ENCODE measurements at places on chromosomes 5 and 9. TPM values are rescaled to one million over a fixed set of nuclear protein-coding genes. Genes with fewer than 3 reads are reported as not detected.

Gene PCA3
- total RNA-seq: not detected

Gene SLCO4C1
- total RNA-seq: 0.07 TPM

Gene KCNMB1
- 0.05 TPM for total RNA-seq

Gene DAP
- 29.7 TPM for total RNA-seq

Gene GRIN1
- total RNA-seq: not detected

Gene FGD3
- 58.8 TPM for total RNA-seq

Gene PRSS3
- not detected for total RNA-seq

Gene ADGRD2
- not detected for total RNA-seq

DNA sequence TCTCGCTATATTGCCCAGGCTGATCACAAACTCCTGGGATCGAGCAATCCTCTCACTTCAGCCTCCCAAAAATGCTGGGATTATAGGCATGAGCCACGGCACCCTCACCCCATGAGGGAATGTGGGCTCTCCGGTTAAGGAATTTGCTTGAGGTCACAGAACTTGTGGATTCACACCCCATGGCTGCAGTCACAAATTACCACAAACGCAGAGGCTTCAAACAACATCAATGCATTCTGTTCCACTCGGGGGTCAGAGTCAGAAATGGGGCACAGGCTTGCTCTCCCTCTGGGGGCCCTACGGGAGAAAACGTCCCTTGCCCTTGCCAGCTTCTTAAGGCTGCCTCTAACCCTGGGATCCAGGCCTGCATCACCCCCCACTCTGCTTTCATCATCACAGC lies 12.2 kb upstream of the SPINK4 start:
- DNase-seq: no peak
- H3K36me3 ChIP-seq: no peaks in the 10 kb centered on the region
- H3K4me1 ChIP-seq: peaks cover 10% of the 10 kb centered on the region
- no peak overlapping the region for H3K4me3 ChIP-seq
- no peak overlapping the region for H3K27ac ChIP-seq

DNA sequence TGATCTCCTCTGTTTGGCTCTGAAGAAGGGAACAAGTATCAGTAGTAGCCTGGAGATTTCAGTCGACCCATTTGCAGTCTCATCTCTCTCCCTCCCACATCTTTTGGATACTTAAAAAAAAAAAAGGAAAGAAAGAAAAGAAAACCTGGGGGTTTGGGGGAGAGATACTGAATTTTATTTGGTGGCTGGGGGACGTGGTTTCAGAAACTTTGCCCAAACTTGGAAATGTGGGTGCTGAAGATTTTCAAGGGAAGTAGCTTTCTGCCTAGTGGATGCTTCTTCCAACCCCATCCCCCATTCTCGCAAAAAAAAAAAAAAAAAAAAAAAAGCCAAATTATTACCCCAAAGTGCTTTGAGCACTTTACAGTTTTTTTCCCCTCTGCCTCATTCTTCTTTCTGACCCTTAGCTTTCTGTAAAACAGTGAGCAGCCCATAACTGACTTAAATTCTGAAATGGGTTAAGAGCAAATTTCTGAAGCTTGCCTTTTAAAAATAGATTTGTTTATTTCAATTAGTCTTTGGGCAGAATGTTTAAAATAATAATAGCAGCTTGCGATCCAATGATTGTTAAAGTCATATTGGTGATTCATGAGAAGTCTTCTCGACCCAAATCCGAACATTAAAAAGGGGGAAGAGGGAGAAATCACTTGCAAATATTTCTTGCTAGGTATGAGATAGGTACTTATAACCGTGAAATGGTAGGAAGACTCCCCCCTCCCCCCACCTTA lies 894 bp downstream of the FST start:
- no peaks in the 10 kb centered on the region for H3K36me3 ChIP-seq
- H3K27me3 ChIP-seq: peaks cover 44% of the 10 kb centered on the region
- H3K4me3 ChIP-seq: peak overlapping the region; percentile 76
- H3K4me1 ChIP-seq: peaks cover 15% of the 10 kb centered on the region
- DNase-seq: no peak

- H3K36me3 ChIP-seq: peaks cover 23% of the 10 kb centered on the region
- no peak for DNase-seq
- no peaks in the 10 kb centered on the region for H3K27me3 ChIP-seq
- no peak overlapping the region for H3K27ac ChIP-seq
- H3K4me3 ChIP-seq: no peak overlapping the region
These were observed 27.0 kb downstream of the FAM169A start for GRCh38 chr5:74839229-74839628.

- H3K4me3 ChIP-seq: no peak overlapping the region
- H3K4me1 ChIP-seq: no peaks in the 10 kb centered on the region
- H3K36me3 ChIP-seq: no peaks in the 10 kb centered on the region
- no peak overlapping the region for H3K27ac ChIP-seq
- DNase-seq: no peak
These were observed 395.7 kb upstream of the SEMA6A start for GRCh38 chr5:116970318-116970717.

- H3K4me3 ChIP-seq: no peak overlapping the region
- H3K36me3 ChIP-seq: no peaks in the 10 kb centered on the region
- no peak for DNase-seq
- no peaks in the 10 kb centered on the region for H3K27me3 ChIP-seq
These were observed 565.0 kb downstream of the CETN3 start for GRCh38 chr5:89844548-89844947.

DNA sequence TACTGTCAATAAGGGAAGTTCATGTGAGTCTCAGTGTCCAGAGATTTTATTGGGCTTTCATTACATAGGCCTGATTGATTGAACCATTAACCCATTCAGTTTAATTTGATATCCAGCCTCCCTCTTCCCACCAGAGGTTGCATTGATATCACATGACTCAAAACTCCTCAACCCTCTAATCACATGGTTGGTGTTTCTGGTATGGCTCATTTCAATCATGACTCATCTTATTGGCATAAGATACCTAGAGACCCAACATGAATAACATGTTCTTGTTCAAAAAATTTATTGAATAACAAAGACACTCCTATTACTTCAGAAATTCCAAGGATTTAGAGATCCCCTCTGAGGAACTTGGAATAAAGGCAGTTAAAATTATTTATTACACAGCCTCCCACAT lies 982.2 kb downstream of the TLE1 start:
- no peak for DNase-seq
- H3K27me3 ChIP-seq: no peaks in the 10 kb centered on the region
- no peaks in the 10 kb centered on the region for H3K36me3 ChIP-seq
- no peak overlapping the region for H3K27ac ChIP-seq

- H3K4me3 ChIP-seq: no peak overlapping the region
- H3K27ac ChIP-seq: no peak overlapping the region
- peaks cover 5% of the 10 kb centered on the region for H3K4me1 ChIP-seq
These were observed 3.9 kb downstream of the SEPTIN8 start for GRCh38 chr5:132773114-132773513.

- no peaks in the 10 kb centered on the region for H3K27me3 ChIP-seq
- no peak overlapping the region for H3K4me3 ChIP-seq
- H3K36me3 ChIP-seq: peaks cover 22% of the 10 kb centered on the region
- peaks cover 32% of the 10 kb centered on the region for H3K4me1 ChIP-seq
- H3K27ac ChIP-seq: no peak overlapping the region
These were observed 33.8 kb downstream of the ZNF131 start for GRCh38 chr5:43154469-43154868.

DNA sequence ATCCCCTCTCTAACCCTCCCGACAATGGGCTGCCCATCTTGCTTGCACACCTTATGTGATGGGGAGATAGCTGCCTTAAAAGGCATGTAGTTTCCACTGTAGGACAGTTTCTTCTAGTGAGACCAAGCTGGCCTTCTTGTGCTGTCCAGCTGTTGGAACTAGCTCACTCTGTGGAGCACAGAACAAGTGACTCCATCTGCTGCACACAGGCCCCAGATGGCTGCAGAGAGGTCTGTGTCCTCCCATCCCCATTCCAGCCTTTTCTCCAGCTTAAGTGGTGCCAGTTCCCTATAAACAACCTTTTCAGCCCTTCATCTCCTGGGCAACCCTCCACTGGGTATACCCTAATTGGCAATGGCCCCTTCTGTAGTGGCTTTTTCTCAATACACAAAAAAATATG lies 18.7 kb upstream of the PSD2 start:
- H3K27me3 ChIP-seq: no peaks in the 10 kb centered on the region
- no peak for DNase-seq
- peaks cover 8% of the 10 kb centered on the region for H3K4me1 ChIP-seq
- H3K27ac ChIP-seq: no peak overlapping the region
- no peaks in the 10 kb centered on the region for H3K36me3 ChIP-seq

DNA sequence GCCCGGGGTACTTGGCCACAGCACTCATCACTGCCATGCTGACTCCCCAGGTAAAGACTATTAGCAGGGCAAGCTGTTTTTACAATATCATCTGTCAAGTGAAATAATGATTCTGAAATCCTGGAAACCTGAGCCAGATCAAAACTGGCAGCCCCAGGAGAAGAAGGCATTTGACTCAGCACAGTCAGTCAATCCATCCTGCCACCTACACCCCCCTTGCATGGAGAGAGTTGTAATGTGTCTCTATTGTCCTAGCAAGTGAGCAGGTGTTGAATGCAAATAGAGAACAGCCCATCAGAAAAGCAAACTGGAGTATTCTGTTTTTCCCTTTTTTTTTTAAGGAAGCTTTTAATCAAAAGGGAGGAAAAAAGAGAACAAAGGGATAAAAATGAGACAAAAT lies 291.2 kb downstream of the BRINP1 start:
- no peaks in the 10 kb centered on the region for H3K27me3 ChIP-seq
- no peak overlapping the region for H3K27ac ChIP-seq
- H3K4me1 ChIP-seq: no peaks in the 10 kb centered on the region
- DNase-seq: no peak
- H3K4me3 ChIP-seq: no peak overlapping the region

DNA sequence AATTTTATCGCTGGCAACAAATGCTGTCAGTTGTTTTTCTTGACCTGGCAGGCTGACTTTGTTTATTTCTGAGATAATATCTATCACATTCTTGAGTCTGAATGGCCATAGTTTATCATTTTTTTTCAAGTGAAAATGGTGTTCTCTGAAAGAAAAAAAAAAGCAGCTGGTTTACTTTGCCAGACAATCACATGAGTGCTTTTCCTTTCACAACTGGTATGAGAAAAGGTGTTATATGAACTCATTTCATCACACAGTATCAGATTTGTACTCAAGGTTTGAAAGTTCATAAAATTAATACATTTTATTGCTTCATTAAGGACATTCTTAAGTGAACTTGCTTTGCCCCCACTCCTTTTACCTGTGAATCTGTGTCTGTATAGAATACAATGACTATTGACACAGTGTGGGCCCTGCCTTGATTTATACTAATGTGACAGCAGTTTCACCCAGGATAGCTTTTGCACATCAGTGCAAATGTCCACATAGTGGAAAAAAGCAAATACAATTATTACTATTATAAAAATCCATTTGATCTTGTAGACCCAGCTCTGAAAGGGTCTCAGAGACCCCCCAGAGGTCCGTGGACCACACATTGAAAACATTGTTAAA lies 33.1 kb upstream of the PRLR start:
- no peak overlapping the region for H3K4me3 ChIP-seq
- H3K27ac ChIP-seq: no peak overlapping the region
- H3K27me3 ChIP-seq: peaks cover 8% of the 10 kb centered on the region
- H3K4me1 ChIP-seq: no peaks in the 10 kb centered on the region
- H3K36me3 ChIP-seq: no peaks in the 10 kb centered on the region

GRCh38 chr5:176740131-176740701 lies 70.1 kb upstream of the UNC5A start:
- peaks cover 65% of the 10 kb centered on the region for H3K27me3 ChIP-seq
- peaks cover 25% of the 10 kb centered on the region for H3K4me1 ChIP-seq
- no peak for DNase-seq
- H3K36me3 ChIP-seq: no peaks in the 10 kb centered on the region
- no peak overlapping the region for H3K4me3 ChIP-seq
- H3K27ac ChIP-seq: no peak overlapping the region

GRCh38 chr9:116904165-116904564 lies 217.1 kb downstream of the TRIM32 start:
- peaks cover 4% of the 10 kb centered on the region for H3K27me3 ChIP-seq
- no peak for DNase-seq
- H3K36me3 ChIP-seq: no peaks in the 10 kb centered on the region
- H3K27ac ChIP-seq: no peak overlapping the region

GRCh38 chr5:180170106-180170809 lies 38.8 kb downstream of the RASGEF1C start:
- H3K4me3 ChIP-seq: no peak overlapping the region
- no peaks in the 10 kb centered on the region for H3K4me1 ChIP-seq
- no peak overlapping the region for H3K27ac ChIP-seq
- no peaks in the 10 kb centered on the region for H3K36me3 ChIP-seq

- no peak overlapping the region for H3K27ac ChIP-seq
- H3K36me3 ChIP-seq: no peaks in the 10 kb centered on the region
- peaks cover 11% of the 10 kb centered on the region for H3K4me1 ChIP-seq
- H3K27me3 ChIP-seq: peaks cover 12% of the 10 kb centered on the region
- H3K4me3 ChIP-seq: no peak overlapping the region
- no peak for DNase-seq
These were observed 1.7 kb downstream of the IFNA10 start for GRCh38 chr9:21205204-21205603.

DNA sequence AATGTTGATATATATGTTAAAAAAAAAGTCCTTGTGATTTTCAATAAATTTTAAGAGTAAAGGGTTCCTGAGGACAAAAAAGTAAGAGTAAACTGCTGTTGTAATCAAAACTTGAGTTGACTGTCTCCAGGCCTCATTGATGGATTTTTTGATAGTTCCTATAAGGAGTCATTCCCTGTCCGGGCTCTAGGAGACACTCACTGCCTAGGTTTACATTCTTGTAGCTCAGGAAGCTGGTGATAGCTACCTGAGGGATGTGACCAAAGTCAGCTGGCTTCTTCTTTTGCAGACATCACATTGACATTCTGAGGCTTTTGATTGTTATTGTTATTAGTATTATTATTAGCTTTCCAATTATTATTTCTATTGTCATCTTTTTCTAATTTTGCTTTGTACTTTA lies 116.5 kb upstream of the FBXL7 start:
- DNase-seq: no peak
- H3K4me3 ChIP-seq: no peak overlapping the region
- H3K36me3 ChIP-seq: no peaks in the 10 kb centered on the region
- H3K27ac ChIP-seq: no peak overlapping the region

DNA sequence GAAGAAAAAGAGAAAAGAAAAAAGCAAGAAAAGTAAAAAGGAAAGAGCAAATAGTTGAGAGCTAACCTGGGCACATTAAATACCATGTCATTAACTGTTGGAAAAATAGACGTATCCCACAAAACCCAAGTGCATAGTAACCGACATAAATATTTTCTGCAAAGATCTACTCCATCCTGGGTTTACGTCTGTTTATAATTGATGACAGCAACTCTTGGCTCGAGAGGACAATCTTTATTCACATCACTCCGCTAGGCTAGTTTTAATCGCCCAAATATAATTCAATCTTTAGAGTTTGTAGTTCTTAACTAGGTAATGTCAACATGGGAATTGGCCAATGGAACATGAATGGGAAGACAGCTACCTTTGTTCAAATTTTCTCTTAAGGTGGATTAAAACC lies 321.7 kb upstream of the TNC start:
- no peak overlapping the region for H3K27ac ChIP-seq
- no peaks in the 10 kb centered on the region for H3K36me3 ChIP-seq
- H3K4me3 ChIP-seq: no peak overlapping the region
- H3K4me1 ChIP-seq: no peaks in the 10 kb centered on the region

- peaks cover 2% of the 10 kb centered on the region for H3K4me1 ChIP-seq
- no peak for DNase-seq
- peaks cover 6% of the 10 kb centered on the region for H3K27me3 ChIP-seq
- no peaks in the 10 kb centered on the region for H3K36me3 ChIP-seq
- no peak overlapping the region for H3K27ac ChIP-seq
- no peak overlapping the region for H3K4me3 ChIP-seq
These were observed 155.5 kb upstream of the WWC1 start for GRCh38 chr5:168135897-168136296.
